IMR-90 (cell line): ENCODE measurements at places on chromosomes 16 and 17.

DNA sequence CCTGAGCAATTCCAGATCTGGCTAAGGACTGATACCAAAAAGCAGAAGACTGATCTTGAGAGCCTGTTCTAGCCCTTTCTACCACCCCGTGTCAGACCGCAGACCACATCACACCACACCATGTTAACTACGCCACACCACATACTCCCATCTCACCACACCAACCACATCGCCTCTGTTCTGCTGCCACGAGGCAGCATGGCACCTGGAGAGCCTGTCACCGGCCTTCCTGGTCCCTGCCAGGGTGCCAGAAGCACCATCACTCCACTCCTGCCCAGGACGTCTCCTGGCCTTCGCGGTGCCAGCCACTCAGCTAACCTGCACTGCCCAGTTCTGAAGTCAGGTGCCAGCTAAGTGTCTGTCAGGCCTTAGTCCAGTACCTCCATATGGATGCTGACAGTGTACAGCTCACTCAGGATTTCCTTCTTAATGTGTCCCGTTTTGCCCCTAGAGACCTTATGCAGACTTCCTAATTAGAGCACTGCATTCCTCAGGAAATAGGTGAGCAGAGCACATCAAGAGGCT lies 37.2 kb upstream of the BCAR1 start:
- no peak for DNase-seq

GRCh38 chr16:12347365-12347764 lies 370.8 kb downstream of the SNX29 start:
- DNase-seq, result no peak

- DNase-seq, result no peak
Measured at GRCh38 chr17:17693253-17694168, 12.3 kb downstream of the RAI1 start.

DNA sequence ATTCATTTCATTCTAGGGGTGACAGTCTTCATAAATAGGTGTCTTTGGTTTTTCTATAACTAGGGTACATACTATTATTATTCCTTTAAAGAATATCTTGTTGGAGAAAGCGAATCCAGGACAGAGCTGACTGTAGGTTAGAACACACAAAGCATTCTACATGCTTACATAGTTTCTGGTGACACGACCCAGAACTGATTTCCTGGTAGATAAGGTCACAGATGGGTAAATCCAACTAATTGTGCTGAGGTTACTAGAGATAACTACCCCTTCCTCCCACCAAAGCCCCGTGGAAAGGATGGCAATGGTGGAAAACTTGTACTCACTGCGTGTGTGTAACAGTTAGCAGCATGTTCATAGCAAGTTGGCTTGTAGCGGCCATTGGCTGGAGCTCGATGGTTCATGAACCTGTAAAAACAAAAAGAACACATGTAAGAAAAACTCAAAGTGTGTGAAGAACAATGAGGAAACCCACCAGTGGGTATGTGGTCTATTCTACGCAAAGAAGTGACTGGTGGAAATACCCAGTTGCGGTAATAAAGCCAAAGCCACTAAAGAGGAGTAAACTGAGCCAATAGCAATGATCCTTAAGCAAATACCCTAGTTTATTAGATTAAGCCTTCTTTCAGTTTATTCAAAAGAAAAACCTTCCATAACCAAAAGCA lies 7.7 kb downstream of the MMD start:
- DNase-seq, result no peak

- no peak for DNase-seq
Measured at GRCh38 chr17:75153780-75154194, 525 bp downstream of the JPT1 start.

- no peak for DNase-seq
Measured at GRCh38 chr17:8051831-8052230, 13.0 kb downstream of the ALOX15B start.

- DNase-seq, result no peak
Measured at GRCh38 chr16:23821875-23822688, 13.7 kb upstream of the PRKCB start.

- DNase-seq, result no peak
Measured at GRCh38 chr17:66021757-66022156, 170.2 kb downstream of the CEP112 start.

DNA sequence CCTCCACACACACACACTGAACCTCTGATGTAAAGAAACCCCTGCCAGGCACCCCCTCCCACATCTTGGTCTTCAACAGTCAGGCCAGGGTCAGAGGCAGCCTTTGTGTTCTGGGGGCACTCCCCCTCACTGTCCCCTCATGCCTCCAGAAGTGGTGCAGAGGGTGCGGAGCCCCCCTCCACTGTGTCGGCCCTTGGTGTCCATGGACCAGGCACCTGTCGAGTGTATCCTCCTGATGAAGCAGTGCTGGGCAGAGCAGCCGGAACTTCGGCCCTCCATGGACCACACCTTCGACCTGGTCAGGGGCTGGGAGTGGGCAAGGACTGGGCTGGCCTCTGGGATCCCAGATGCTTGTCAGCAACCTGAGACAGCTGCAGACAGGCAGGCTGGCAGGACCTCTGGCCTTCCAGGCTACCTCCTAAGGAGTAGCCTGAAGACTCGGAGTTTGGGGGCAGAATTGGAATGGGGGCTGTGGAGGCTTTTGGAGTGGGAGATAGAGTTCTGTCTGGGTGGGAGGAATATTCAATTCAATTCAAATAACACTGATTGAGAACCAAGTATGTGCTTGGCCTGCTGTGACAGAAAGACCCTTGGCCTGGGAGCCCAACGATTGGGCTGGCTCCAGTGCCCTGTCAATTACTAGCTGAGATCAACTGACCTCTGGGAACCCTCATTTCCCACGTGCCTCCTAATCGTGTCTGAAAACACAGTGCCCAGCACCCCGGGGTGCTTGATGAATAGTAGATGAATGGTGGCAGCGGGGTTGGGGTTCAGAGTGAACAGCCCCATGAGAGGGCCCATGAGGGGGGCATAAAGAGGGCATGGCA lies 11.5 kb downstream of the GUCY2D start:
- no peak for DNase-seq

GRCh38 chr16:48537275-48537674 lies 72.7 kb downstream of the N4BP1 start:
- no peak for DNase-seq

GRCh38 chr17:78784352-78784751 lies 2.3 kb upstream of the CYTH1 start:
- no peak for DNase-seq

GRCh38 chr17:34579017-34579946 lies at the start of gene TMEM132E:
TSS of gene TMEM132E (plus strand) at chr17:34579582. CDS start at chr17:34581077, 1,495 bp downstream.
- peak; percentile 2 for DNase-seq

- DNase-seq, result peak; percentile 61
Measured at GRCh38 chr17:76710863-76711611, at the start of gene MXRA7. TSS of gene MXRA7 (minus strand) at chr17:76710965. CDS start at chr17:76710946, 19 bp downstream.

GRCh38 chr16:11564046-11564926 lies 22.4 kb downstream of the LITAF start:
- DNase-seq, result no peak

GRCh38 chr16:52398491-52398960 lies 148.4 kb downstream of the TOX3 start:
- DNase-seq, result no peak

- no peak for DNase-seq
Measured at GRCh38 chr16:57486858-57487834, 853 bp upstream of the DOK4 start.

GRCh38 chr17:80068301-80069222 lies 32.1 kb downstream of the CCDC40 start:
- DNase-seq, result peak; percentile 89

GRCh38 chr16:79613009-79613408 lies 12.5 kb upstream of the MAF start:
- DNase-seq, result no peak

GRCh38 chr16:85888405-85889331 lies 10.3 kb upstream of the IRF8 start:
- DNase-seq, result peak; percentile 65

DNA sequence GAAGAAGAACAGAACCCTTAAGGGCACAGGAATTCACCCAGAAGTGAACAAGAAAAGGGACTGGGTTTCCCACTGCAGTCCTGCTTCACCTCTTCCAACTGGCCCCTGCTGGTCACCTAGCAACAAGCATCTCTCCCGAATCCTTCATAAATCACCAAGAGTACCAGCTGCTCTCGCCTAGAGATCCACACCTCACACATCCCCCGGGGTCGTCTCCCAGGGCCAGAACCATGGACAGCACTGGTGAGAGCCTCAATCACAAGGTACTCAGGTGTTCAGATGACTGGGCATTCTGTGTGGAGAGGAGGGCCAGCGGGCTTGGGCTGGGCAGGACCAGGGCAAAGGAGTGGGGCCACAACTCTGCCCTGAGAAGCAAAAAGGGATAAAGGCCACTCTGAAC lies 65.9 kb downstream of the CCT6B start:
- DNase-seq, result no peak

DNA sequence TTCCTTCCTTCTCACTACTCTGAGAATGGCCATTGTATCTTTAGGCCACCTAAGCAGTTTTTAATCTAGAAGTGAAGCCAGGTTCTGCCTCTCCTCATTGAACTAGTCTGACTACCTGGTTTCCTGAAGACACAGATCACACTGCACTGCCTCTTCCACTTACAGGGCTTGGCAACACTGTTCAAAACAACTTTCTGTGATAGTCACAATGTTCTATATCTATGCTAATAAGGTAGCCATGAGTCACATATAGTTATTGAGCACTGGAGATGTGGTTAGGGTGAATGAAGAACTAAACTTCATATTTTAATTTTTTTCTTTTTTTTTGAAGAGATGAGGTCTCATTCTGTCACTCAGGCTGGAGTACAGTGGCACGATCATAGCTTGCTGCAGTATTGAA lies 26.9 kb downstream of the RND2 start:
- DNase-seq, result no peak

DNA sequence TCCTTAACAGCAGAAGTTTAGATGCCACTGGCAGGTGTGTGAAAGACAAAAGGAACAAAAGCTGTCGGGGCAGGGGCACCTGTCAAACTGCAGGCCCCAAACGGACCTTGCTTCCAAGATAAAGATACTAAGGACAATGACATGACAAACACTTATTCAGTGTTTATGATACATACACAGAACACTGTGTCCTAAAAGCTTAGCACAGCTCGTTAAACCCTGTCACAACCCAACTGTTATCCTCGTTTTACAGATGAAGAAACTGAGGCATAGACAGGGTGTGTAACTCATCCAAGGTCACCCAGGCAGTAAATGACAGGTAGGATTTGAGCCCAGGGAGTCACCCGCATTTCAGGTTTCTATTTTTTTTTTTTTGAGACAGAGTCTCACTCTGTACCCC lies 9.6 kb downstream of the SDK2 start:
- DNase-seq, result no peak

DNA sequence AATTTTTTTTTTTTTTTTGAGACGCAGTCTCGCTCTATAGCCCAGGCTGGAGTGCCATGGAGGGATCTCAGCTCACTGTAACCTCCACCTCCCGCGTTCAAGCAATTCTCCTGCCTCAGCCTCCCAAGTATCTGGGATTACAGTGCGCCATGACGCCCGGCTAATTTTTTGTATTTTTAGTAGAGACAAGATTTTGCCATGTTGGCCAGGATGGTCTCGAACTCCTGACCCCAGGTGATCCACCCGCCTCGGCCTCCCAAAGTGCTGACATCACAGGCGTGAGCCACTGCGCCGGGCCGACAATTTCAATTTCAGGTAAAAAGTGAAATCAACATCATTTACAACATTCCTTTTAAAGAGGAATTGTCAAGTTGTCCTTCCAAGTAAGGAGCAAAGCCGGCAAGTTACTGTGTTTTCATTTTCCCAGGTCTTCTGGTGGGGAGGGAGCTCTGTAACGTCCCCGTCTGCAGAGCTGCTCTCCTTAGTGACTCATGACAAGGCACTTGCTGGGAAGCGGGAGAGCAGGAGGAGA lies 873 bp downstream of the NPLOC4 start:
- DNase-seq, result peak; percentile 60

GRCh38 chr17:58631523-58632323 lies 60.1 kb downstream of the TEX14 start:
- peak; percentile 99 for DNase-seq

DNA sequence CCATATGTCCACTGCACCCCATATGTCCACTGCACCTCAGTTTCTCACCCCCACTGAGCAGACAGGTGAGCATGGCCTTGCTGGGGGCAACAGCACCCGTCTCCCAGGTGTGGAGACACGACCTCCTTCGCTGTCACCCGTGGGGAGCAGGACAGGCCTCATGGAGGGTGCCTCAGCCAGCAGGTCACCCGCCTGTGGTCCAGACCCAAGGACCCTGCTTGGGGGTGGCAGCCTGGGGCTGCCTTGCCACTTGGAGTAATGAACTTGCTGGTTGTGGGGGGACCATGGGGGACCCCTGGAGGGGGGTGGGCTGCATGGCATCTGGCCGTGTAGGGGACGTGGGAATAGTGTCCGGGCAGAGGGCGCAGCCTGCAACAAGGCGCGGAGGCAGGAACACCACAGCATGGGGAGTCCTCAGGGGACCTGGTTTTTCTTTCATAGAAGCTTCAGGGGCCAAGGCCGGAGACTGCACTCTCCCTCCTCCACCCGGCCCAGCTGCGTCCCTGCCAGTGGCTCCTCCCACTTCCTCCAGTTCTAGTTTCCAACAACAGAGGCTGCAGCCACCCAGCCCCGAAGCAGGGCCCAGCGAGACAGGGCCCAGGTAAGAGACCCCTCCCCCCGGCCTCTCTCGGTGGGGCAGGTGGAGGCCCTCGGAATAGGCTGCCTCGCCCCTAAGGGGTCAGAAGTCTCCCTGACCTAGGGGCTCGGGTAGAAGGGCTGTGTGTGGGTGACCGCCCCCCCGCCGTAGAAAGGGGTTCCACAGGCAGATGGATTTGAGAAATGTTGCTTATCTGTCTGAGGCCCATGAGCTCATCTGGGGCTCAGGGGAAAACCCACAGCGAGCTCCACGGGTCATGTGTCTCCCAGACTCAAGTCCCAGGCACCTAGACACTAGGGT lies at the start of gene NHLRC4:
TSS of gene NHLRC4 (plus strand) at position 531 of the 898 bp plus-strand sequence. CDS start 1,043 bp downstream, outside the sequence.
- peak; percentile 54 for DNase-seq

DNA sequence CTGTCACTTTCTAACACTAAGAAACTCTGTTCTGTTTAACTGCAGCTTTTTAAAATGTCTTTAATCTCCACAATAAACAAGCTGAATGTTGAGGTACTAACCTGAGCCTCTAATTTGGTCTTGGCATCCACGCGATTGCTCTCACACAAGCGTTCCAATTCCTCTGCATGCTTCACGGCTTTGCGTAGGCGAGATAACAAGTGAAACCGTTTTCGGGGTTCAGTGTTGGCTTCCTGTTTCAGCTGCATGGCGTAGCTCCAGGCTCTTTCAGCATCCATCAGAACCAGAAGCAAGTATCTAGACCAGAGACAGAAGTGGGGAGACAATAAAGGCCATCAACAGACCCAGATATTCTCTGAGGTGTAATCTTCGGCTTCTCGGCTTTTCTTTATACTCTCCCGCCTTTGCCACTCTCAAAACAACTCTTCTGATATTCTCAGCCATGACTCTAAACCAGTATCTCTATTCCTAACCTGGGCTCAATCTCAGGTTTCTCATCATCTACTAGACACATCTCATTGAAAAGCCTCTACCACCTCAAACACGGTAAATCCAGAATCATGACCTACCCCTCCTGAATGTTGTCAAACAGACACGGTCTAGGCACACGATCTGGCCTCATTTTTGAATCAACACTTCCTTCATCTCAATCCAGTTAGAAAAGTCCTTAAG lies 8.3 kb downstream of the SRP68 start:
- DNase-seq, result no peak

- no peak for DNase-seq
Measured at GRCh38 chr16:66304961-66305360, 61.5 kb upstream of the CDH5 start.

- no peak for DNase-seq
Measured at GRCh38 chr17:45667591-45668171, 116.4 kb upstream of the CRHR1 start.

GRCh38 chr16:1834096-1834495 lies 7.1 kb downstream of the FAHD1 start:
- DNase-seq, result no peak
